ENCODE measurements at places on chromosomes 16 and 17.

DNA sequence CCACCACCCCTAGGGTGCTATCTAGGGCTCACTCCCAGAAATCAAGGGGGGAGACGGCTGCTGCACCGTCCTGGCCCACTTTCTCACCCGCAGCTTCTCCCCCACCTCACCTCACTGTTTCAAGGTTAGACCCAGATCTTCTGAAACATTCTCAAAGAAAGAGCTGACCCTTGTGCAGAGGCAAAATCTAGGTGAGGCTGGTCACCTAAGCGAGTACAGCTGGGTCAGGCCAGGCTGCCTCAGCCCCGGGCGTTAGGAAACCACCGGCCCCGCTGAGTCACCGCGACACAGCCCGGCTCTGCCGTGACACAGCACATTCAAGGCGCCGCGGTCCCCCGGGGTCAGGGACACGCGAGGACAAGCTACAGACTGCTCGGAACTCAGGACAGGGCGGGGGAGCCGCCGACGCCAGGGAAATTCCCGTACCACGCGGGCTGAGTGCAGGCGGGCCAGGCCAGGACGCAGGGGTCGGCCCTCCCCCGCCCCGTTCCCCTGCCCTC lies 27.1 kb downstream of the GNPTG start:
- DNase-seq, result peak; percentile 59

- DNase-seq, result peak; percentile 66
These were observed 22.6 kb downstream of the GJD3 start for GRCh38 chr17:40341808-40342503.

- DNase-seq, result no peak
These were observed 367.4 kb downstream of the SEC14L1 start for GRCh38 chr17:77508047-77508715.

GRCh38 chr17:2113279-2113622 lies 58.3 kb downstream of the HIC1 start:
- no peak for DNase-seq

GRCh38 chr17:79927136-79927661 lies 88.0 kb upstream of the CBX4 start:
- DNase-seq, result no peak

DNA sequence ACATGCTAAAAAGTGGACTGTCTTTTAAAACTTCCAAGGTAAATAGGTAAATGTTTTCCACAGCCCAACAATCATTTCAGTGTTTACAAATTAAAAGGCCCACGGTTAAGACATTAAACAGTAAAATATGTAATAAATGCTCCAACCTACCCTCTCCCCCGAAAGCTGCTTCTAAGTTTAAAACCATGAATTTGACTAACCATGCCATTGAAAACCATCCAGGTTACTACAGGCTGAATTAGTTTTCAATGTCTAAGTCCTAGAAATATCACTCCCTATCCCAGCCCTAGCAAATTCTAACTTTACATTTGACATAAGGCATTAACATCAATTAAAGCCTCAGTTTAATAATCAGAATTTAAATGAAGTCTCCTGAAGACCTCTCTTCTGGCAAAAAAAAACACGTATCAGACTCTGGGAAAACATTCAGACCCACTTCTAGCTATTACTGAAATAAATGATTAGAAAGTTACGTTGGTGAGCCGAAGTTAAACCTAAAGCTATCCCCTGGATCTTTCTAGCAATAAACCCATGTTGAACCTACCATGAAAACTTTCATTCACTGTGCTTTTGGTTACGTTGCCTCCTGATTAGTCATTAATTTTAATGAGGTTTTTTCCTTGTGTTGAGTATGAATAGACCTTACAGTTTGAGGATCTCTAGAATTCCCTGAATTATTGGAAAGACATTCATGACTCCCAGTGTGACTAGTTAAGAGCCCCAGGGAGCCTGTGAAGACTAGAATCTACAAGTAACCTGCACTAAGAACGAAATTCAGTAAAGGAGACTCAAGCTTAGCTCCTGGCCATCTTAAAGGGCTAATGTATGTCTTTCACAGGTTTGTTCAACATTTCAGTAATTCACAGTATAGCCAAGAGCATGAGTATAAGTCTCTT lies 1.7 kb upstream of the POLG2 start:
- DNase-seq, result no peak

DNA sequence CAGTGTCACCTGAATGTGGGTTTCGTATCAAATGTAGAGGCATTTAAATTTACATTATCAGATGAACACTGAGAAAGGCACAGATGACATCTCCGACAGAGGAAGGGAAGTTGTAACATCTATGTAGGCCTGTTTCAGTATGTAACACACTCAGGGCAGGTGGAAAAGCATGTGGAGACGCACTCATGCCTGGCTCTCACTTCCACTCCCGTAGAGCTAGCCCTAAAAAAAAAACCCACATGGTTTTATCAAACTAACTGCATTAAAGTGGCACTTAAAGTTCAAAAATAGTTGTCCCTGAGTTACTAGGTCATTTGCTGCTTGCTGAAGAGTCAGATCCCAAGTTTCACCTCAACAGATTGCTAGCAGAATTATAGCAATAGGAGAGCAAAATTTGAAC lies 6.1 kb upstream of the ANKFY1 start:
- no peak for DNase-seq
